ENCODE measurements at places on chromosomes 5 and 9.

DNA sequence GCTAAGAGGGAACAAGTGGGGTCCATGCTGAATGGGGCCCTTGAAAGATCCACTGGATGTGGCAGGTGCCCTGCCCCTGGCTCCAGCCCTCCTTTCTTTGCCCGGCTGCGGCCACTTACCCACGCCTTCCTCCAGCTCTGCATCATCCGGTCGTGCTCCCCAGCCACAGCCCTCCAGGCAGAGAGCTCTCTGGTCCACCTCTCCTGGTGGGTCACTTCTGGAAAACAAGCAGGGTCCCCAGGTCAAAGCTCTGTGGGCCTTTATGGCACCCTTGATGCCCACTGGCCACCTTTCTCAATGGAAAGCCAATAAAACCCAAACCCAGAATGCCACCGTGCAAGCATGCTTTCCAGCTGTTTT is 45.0 kb downstream of the SECISBP2 start:
- DNase-seq: no peak

DNA sequence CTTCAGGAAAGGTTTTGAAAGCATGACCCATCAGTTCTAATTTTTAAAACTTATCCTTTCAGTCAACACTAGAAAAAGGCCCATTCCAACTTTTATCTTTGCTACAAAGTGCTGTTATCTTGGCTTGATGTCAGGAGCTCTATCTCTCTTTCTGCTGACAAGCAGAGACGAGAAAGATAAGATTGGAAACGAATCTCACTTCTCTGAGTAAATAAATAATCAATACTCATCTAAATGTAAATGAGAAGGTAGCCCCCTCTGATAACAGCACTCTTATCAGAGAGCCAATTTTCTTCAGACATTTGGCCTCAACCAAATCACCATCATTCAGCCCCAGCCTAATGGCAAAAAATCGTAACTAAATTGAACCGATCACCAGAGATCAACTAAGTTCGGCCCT is 191.7 kb downstream of the MAPKAP1 start:
- DNase-seq: no peak

GRCh38 chr9:37511016-37512010 is 25.6 kb downstream of the POLR1E start:
- no peak for DNase-seq

DNA sequence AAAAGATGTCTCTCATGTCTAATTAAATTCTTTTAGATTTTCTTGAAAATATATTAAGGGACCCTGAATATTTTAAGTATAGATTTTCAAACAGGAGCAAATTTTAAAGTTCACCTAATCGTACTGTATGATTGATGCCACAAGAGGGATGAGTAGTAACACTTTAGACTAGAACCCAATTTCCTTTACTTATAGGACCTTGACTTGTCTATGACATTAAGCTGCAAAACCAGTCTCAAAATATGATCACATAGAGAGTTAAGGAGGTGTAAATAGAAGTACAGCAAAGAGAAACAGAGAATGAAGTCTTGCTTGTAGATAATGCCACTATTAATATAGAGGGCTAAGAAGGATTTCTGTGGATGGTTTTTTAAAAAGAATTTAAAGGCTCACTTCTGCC is 312.9 kb upstream of the PRR16 start:
- no peak for DNase-seq

GRCh38 chr9:68851657-68852056 is 146.6 kb downstream of the PIP5K1B start:
- no peak for DNase-seq

- DNase-seq: no peak
These were observed 5.8 kb upstream of the ENTPD8 start for GRCh38 chr9:137446851-137447471.

DNA sequence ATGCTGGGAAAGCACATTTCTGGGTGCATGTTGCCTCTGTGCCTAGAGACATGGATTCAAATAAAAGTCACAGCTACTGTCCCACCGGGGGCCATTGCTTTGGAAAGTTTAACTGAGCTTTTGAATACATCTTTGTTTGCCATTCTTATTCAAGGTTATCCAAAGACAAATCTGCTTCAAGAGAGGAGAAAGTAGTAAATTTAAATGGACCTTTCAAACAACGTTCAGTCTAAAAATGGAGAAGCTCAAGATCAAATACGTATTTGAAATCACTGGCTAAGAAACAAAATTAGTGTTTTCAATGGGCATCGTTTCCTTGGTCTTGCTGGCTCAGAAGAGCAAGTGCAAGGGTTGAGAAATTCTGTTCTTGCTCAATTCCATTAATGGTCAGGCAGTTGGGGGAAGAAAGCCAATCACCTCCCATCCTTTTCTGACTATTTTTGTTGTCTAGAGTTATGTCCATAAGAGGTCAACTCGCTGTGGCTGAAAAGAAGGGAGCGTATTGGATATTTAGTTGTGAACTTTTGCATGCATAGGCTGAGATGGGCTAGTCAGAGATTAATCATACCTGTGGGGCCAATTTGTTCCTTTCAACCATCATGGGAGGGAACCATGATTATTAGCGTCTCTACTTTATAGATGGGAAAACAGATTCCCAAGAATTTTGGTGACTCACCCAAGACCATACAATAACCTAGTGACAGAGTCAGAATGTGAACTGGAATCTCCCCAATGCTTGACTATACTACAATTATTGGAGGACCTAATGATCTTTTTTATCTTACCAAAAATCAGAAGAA is 276.2 kb upstream of the TNC start:
- DNase-seq: no peak

DNA sequence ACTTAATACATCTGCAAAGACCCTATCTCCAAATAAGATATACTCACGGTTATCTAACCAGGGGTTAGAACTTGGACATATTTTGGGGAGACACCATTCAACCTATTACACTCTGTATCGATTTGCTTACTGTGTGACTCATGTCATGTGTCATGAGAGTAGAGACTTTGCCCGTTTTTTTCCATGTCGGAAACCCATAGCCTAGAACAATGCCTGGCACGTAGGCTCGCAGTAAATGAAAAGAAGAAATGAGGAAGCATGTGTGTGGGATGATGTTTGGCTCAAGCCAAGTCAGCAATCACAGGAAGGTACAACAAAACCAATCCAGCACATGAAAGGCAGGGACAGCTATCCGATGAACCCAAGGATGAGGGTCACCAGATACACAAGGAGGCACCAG is 94.6 kb upstream of the DNAH5 start:
- DNase-seq: no peak

DNA sequence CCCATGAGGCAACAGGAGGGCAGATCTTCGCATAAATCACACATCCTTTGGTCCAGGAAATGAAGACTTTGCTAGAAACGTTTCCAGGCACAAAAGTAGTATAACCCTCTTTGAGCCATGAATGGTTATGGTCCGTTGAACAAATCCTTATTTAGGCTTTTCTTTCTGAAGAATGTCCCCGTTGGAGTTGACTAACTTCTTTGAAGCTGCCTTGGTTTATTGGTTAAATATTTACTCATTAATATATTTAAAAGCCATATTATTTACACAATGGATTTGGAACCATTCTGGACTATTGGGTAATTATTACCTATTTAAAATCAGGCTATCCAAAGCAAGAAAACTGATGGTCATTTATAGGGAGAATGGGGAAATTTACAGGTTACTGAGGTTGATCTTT is 347.6 kb upstream of the SLC30A5 start:
- no peak for DNase-seq

DNA sequence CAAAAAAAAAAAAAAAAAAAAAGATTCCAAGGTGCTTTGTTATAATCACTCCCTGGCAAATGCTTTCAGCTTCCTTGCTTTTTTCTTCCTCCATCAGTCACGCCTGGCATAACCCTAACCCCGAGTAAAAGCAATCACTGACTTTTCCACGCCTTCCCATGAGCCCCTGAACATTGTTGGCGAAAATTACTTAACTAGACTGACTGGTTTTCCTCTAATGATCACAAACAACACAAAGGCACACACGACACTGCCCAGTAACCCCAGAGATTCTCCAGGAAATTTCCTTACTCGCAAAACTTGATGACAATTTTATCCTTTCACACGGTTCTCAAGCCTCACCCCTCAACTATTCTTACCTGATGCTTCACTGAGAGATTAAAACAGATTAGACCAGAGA is 11.4 kb upstream of the PTGR1 start:
- no peak for DNase-seq

- DNase-seq: no peak
These were observed 5.5 kb downstream of the NSMF start for GRCh38 chr9:137453643-137454081.

DNA sequence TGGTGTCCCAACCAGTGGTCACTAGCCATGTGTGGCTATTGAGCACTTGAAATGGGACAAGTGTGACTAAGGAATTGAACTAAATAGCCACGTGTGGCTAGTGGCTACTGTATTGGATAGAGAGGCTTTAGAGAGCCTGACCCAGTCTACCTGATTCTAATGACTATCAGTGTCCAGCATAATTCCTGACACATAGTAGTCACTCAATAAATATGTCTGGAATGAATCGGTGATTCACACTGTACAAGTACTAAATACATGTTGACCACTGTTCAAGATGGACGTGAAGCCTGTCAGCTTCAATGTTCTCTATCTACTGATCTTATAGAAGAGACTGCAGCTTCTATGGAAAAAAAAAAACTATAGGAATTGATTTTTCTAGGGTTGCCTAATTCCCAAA is 57.7 kb upstream of the MAST4 start:
- no peak for DNase-seq

GRCh38 chr5:173812811-173813550 is 75.2 kb upstream of the CPEB4 start:
- DNase-seq: no peak

- DNase-seq: no peak
These were observed 30.1 kb downstream of the ZNF462 start for GRCh38 chr9:106893088-106893487.

DNA sequence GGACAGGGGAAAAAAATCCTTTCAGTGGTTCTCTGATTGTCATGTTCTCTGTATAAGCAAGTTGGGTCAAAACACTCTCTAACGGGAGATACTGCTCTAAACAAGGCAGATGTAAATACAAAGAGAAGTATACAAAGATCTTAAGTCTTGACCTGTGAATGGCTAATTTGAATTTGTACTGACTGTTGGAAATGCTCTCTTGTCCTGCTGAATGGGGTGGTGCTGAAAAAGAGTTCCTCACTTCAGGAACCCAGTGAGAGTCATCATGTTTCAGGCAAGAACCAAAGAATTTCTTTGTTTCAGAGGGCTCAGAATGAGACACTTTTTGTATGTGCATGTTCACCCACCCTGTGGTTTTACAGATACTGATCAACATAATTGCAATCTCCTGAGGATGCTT is 461.0 kb downstream of the NR2F1-AS1 start:
- no peak for DNase-seq

DNA sequence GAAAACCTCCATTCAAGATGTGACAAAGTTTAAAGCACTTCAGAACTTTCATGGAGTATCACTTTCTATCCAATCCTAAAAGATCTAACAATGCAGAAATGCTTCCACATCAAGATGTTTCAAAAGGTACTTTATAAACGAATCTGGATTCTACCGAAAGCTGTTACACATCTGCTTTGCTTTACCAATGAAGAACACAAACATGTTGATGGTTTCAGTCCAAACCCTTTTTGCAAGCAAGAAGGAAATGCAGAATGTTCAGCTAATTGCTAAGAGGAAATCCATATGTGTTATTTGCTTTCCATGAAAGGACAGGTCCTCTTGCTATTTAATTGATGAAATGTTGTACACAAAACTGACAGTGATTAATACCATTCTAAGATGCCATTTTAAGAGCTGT is 419.6 kb downstream of the EFNA5 start:
- DNase-seq: no peak

- no peak for DNase-seq
These were observed 46.1 kb downstream of the RFX3 start for GRCh38 chr9:3479514-3480352.

- no peak for DNase-seq
These were observed 12.6 kb upstream of the TCF7 start for GRCh38 chr5:134101686-134102439.

- DNase-seq: no peak
These were observed 25.8 kb downstream of the ZNF608 start for GRCh38 chr5:124720593-124720992.

GRCh38 chr9:10014889-10015288 is 597.9 kb downstream of the PTPRD start:
- DNase-seq: no peak

DNA sequence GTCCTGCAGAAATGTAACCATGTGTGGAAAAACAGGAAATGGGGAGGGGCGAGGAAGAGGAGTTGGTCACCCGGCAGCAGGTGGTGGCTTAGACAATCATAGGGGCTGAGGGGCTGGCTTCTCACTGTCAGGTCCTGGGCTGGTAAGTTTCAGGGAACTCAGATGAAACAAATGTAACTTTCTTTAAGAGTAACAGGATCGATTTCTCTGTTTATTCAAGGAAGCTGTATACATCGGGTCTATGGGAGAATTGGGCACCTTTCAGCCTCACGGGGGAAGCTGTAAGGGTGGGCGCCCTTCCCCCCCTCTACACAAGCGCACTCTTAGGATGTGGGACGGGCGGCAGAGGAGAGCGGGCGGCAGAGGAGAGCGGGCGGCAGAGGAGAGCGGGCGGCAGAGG is 104.3 kb upstream of the SIMC1 start:
- DNase-seq: no peak

DNA sequence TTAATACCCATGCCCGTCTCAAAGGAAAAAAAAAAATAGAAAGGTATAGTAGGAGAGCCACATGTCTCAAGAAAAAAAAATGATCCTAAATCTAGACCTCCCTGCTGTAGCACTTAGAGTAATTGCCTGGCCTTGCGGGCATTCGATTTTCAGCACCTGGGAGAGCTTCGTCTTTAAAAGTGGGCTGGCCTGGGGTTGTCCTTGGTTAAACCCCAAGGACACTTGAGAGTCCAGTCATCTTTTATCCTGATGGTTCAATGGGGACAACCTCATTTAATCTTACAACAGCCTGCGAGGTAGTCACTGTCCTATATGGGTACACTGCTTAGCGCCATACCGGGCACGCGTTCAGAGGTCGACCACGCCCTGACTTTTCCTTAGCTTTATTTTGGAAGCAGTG is 60.1 kb downstream of the MAT2B start:
- DNase-seq: no peak

- DNase-seq: no peak
These were observed 165.2 kb downstream of the SLC25A46 start for GRCh38 chr5:110903966-110904365.

DNA sequence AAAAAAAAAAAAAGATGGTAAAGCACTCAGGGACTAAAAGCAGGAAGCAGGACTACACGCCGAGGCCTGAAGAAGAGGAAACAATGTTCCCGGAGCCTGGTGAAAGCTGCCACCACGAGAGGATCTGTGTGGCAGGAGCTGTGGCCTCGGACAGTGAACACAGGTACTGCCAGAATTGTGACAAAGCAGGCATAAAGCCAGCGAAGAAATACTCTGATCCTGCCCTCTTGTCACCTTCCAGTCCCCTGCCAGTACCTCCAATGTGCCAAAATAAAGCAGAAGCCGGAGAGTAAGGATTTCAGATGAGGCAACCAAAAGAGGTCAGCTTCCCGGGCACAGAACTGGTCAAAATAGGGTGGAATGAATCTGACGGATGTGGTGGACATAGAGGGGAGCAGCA is 211.5 kb upstream of the TARS1 start:
- no peak for DNase-seq

DNA sequence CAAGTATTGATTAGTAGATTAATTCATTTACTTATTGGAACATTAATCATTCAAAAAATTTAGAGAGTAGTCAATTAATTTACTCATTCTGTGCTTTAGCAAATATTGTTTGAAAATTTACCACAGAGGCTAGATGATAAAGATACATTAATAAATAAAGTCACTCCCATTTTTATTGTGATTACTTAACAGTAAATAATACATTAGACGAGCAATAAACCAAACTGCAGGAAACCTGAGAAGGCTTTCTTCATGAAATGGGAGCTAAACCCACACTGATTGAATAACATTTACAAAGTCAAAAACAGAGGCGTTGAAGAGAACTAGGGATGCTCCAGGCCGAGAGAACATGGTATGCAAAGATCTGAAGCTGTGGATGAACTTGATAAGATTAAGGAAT is 38.8 kb upstream of the PRDM9 start:
- no peak for DNase-seq

Data from hindlimb muscle (tissue), 1 donor.